ENCODE measurements at places on chromosomes 6 and 20.

DNA sequence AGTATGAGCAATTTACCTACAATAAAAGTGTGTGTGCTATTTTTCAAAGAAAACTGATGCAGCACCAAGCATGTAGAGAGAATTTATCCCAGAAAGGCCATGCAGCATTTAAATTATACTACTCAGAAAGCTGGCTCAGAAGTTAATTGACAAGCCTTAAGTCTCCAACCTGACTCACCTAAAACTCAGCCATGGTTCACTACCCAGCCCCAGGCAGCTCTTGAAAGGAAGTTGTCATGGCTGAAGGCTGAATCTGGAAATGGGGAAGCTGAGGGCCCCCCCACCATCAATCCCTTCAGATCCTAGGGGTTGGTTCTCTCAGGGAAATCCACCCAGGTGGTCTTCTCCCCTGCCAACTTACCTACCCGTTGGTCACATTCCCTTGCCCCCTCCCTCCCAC lies 19.7 kb downstream of the PPIL6 start:
- DNase-seq = no peak

GRCh38 chr20:63895202-63895951 lies 451 bp downstream of the DNAJC5 start:
- DNase-seq = no peak

DNA sequence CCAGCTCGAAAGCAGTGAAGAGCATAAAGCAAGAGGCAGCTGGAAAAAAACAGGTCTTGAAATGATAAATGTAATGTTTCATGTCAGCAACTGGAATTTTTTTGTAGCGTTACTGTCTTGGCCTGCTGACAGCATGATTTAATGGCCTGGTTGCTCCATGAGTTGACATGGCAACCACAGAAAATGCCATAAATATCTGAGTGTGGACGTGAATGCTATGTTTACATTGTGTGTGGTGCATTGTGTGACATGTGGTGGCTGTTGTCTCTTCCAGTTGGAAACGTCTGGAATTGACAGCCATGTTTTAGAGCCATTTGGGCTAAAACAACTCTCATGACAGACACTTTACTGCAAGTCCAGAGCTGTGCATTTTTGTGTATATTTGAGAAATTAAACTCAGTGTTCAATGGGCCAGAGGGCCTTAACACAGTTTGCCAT lies 170.0 kb downstream of the FOXA2 start:
- no peak for DNase-seq

DNA sequence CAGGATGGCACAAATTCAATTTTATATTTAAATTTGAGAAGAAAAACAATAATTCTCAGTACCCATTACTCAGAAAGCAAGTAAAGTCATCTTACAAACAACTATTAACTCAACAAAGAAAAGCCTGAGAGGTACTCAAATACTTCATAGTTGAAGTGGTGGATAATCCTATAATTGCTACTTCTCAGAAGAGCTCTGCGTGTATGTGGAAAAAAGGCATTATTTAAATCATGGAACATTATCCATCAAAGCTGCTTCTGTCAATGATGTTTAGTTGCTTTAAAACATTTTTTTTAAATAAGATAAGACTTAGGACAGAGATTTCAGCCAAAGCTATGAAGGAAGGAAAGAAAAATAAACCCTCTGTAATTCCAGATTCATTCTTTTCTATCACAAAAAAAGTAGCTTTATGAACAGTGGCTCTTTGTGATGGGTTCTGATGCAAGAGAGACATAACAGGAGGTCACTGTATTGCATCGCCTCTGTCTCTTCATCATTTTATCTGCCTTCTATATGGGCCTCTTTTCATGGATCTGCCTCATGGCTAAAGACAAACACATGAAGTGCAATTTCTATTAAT lies 367.9 kb upstream of the SLC35B3 start:
- no peak for DNase-seq

- no peak for DNase-seq
Observed at GRCh38 chr20:62891111-62891510, 29.5 kb upstream of the TCFL5 start.

GRCh38 chr6:42104095-42104803 lies 38.2 kb downstream of the C6orf132 start:
- DNase-seq = peak; percentile 50

DNA sequence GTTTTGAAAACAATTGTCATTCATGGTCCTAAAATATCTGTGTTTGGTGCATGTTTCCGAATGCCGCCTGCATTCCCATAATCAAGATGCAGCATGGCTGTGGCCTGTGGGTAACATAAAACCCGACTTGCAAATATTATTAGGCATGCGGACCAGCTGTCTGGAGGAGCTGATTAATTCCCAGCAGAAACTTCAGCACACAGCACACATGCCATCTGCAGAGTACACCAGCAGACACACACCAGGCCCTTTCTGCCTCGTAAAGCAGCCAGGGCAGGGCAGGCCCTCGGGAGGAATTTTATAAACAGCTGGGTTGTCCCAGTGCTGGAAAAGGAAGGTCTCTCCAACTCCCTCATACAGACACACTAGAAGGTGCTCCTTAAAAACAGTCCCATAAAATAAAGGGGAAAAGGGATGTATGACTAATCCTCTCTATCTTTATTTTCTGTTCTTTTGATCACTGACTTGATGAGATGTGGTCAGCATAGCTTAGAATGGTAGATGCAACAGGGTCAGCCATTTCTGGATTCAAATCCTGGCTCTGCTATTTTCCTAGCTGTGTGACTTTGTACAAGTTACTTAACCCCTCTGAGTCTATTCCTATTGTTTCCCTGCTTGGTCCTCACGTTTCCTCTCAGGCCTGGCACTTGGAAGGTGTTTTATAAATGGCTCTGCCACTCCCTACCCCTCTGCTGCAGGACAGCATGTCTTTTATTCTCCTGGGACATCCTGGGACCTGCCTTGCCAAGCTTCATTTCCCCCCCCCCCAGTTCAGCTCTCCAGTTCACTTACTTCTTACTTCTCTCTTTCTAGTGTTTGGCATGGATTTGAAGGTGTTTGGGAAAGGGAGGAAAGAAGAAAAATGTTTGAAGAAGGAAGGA lies 85.9 kb upstream of the TRAF3IP2 start:
- DNase-seq = no peak

DNA sequence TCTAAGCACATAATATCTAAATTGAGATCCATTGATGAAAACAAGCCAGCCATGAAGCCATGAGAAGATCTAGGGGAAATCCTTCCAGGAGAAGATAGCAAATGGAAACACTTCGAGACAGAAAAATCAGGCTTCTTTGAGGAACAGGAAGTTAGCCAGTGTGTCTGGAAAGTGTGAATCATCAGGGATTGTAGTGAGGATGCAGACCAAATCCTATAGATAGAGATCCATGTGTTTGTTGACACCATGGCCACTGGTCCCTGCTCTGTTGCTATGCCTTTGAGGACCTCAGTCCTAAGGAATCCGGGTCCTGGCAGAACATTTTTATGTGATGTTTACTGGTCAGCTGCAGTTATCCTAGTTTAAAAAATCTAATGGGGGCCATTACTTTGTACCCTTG lies 6.6 kb upstream of the ELOVL2 start:
- no peak for DNase-seq

- no peak for DNase-seq
Observed at GRCh38 chr20:51373713-51374455, 168.6 kb downstream of the NFATC2 start.

GRCh38 chr6:124694139-124694705 lies 268.0 kb upstream of the RNF217 start:
- DNase-seq = no peak

GRCh38 chr6:157838718-157839430 lies 15.8 kb downstream of the SNX9 start:
- no peak for DNase-seq

- no peak for DNase-seq
Observed at GRCh38 chr6:10510592-10511367, 10.4 kb upstream of the GCNT2 start.

- DNase-seq = no peak
Observed at GRCh38 chr6:157561414-157561790, 180.4 kb downstream of the ZDHHC14 start.

DNA sequence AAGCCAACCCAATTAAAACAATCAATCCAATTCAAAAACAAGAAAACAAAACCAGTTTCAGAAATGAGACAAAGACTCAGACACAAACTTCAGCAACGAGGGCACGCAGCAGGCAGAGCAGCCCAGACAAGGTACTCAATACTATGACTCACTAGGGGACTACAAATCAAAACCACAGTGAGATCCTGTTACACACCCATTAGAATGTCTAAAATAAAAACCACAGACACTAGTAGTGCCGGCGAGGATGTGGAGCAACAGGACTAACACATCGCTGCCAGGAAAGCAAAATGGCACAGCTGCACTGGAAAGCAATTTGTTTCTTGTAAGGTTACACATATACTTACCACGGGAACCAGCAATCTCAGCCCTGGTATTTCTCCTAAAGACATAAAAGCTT lies 28.4 kb upstream of the MAS1L start:
- peak; percentile 2 for DNase-seq

- DNase-seq = no peak
Observed at GRCh38 chr6:106901062-106901461, 73.5 kb downstream of the CD24 start.

DNA sequence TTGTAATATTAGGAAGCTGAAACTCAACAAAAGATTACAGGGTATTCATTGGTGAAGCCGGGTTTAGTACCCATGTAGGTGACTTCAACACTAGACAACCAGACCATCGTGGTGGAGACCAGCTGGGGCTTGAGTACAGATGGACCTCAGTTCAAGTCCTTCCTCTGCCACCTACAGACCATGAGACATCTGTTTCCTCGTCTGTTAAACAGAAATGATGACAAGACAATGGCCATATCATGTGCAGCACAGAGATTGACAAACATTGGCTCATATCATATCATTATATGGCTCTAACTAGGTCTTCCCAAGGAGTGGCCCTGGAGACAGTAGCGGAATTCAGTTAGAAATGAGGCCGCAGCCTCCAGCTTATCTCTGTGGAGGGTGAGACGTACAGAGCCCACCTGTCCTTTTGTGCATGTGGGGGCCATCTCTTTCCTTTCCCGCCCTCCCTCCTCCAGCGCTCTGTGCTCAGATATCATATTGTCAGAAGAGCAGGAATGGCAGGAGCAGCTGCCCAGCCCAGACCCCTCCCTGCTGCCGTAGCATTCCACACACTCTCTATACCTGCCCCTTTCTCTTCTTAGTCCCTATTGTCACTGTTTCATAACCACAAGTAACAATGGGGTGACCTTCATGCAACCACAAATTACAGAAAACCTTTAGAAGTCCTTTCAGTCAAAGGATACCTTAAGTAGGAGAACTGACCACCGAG lies 75.1 kb downstream of the LY86 start:
- no peak for DNase-seq

GRCh38 chr20:37413379-37413778 lies 67.4 kb downstream of the SRC start:
- DNase-seq = no peak

- DNase-seq = no peak
Observed at GRCh38 chr6:149680503-149680902, 32.0 kb upstream of the KATNA1 start.

GRCh38 chr6:79607000-79607399 lies 24.1 kb upstream of the SH3BGRL2 start:
- DNase-seq = no peak

- DNase-seq = no peak
Observed at GRCh38 chr6:4185419-4185818, 50.0 kb upstream of the ECI2 start.

GRCh38 chr6:35725721-35726438 lies 11.0 kb upstream of the ARMC12 start:
- no peak for DNase-seq

- no peak for DNase-seq
Observed at GRCh38 chr20:56229812-56230211, 18.7 kb upstream of the MC3R start.

GRCh38 chr6:52661551-52661950 lies 9.4 kb upstream of the TMEM14A start:
- DNase-seq = no peak

DNA sequence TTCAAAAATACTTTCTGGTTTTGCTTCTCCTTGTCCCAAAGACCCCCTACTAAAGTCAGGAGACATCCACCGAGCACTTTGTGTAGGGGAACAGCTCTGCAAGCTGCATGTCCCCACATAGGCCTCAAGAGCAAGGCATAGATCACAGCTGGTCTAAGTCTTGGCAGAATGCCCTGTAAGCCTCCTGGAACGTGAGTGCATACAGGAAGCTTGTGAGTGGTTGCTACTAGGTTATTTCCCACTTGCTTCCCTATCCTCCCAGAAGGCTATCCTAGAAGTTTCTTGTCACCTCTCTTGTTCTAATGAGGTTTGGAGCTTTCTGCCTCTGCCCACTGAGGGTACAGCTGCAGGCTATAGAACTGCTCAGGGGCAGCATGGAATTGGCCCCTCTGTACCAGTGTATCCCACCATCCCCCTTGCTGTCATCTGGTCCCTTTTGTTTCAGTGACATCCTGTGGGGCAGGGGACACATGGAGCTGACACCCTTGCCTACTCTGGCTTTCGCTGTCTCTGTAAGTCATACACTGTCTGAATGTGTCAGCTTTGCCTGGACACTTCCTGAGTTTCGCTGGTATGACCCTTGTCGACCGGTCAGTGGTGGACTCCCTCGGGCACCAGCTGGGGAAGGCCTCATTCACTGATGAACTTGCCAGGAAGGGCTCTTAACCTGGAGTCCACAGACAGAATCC lies 35.6 kb upstream of the KCNK16 start:
- DNase-seq = no peak

- no peak for DNase-seq
Observed at GRCh38 chr6:85389151-85389797, 60.6 kb upstream of the NT5E start.

DNA sequence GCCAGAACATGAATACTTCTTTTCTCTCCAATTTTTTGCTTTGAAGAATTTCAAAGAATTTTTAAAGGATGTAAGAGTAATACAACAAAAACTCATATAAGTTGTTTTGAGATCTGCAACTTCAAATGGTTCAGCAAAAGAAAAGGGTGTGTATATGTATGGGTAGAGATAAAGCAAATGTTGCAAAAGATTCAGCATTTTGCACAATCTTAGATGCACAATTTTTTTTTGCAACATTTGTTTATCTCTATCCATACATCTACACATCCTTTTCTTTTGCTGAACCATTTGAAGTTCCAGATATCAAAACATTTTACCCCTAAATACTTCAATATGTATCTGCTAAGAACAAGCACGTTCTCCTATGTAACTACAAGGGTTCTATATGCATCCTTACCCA lies 47.4 kb upstream of the FAM83C start:
- DNase-seq = no peak

GRCh38 chr6:150844371-150844770 lies 21.1 kb upstream of the MTHFD1L start:
- DNase-seq = no peak
